ENCODE measurements at places on chromosomes 13 and 19.

DNA sequence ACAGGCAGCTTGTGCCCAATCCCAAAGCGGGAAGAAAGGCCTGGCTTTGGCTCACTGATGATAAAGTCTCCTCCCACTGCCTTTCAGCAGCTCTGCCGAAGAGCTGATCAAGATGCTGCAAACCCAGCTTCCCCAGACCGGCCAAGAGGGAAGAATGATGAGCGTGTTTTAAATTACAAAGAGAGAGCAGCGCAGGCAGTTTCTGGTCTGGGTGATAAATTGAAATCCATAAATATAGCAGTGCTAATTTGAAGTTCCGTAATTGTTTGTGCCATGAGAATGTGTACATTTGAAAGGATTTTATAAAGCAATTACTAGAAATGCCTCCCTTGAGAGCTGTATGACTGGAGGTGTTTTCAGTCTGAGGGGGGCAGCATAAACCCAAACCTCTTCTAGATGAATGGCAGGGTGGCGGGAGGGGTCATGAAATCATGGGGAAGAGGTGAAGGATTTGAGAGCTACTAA, 171.8 kb downstream of the STK24 start:
- peak; percentile 14 for DNase-seq

DNA sequence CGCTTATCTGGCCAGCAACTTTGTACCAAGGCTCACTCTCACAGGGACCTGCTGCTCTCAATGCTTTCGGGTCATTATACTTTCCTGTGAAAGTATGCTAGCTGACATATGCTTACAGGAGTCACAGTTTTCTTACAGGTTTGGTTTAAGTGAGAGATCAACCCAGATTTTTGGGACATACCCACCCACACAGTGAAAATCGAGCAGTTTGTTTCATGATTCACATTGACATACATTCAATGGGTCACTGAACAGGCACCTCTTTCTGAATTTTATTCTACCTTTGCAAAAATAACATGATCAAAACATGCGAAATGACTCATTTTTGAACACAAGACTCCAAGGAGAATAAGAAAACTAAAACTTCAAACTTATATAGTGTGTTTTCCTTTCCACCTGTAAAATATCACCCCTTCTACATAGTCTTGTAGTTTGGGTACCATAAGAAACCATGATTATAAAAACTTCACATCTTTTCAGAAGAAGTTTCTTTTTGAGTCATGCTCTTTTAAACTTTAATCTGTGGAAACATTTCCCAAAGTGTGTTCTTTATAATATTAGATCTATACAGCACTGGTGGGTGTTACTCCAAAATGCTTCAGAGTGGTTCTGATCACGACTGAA, 44.3 kb upstream of the TEX29 start:
- DNase-seq, result no peak

DNA sequence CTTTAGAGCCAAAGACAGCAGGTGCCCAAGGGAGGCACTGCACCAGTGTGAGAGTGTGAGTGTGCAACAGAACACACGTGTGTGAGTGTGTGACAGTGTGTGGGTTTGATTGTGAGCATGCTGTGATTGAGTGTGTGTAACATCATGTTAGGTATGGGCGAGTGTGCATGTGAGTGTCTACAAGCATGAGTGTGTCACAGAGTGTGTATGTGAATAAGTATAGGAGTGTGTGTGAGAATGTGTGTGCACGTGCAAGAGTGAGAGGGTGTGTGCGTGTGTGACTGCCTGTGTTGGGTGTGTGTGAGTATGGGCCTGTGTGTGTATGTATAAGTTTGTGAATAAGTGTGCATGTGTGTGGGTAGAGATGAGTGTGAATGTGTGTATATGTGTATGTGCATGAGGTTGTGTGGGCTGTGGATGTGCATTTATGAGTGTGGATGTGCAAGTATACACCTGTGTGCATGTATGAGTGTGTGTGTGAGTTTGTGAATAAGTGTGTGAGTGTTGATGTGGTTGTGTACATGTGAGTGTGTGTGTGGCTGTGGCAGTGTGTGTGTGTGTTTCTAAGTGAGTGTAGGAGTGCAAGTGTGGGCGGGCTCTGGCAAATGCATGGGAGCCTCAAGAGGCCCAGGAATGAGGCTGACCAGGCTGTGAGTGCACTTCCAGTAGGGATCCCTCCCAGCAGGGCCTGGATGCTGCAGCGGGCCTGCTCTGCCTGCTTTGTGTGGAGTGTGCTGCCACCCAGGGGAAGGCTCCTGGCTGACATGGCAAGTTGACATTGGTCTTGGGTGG, 198.4 kb downstream of the COL4A1 start:
- DNase-seq, result peak; percentile 89

- DNase-seq, result no peak
Observed at GRCh38 chr13:51234676-51235075, 12.5 kb downstream of the FAM124A start.

DNA sequence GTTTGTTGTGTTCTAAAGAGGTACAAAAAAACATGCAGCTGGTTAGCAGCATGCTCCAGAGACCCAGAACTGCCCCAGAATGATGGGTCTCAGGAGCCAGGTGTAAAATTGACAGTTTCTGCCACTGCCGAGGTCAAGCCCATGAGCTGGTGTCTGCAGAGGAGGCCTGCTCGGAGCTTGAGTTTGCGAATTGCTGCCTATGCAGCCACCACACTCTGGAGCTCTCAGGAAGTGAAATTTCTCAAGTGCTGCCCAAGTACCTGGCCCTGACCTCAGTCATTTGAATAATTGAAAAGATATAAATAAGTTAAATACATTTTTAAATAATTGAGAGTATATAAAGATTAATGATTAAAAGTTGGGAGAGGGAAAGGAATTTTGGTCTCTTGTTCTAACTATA, 66.4 kb downstream of the ZAR1L start:
- DNase-seq, result no peak

DNA sequence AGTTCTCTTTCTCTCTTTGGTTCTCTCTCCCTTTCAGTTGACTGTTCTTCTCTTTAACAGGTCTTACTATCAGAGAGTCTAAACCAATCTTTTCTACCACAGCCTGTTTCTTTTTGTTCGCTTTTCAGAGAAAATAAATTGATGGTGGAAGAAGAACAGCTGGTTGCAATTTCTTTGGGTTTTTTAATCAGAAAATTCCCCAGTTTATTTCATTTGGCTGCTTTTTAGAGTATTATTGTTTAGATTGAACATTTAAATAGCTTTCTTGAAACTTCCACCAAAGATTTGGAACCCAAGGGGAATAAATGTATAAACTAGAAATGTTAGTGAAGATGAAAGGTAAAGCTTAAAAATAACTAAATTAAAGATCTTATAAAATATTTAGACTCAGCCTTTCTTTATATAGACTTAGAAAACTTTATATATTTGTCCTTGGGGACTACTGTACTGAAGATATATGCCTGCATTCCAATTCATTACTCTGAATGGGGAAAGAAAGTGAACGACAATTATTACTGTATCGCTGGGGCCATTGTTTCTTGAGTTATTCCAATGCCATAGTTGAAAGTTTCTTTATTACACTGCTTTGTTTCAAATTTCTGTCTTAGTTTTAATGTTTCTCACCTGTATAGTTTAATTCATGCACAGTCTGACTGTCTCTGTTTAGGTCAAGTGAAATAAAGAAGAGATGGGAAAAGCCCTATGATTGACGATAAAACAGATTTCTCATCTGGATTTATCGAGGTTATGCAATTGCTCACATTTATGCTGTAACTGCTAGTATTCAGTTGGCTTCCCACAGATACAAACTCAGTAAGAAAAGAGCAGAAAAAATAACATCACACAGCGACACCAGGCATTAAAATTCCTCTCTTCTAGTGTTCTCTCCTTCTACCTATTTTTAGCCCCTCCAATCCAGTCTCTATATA, 169.4 kb upstream of the CSNK1A1L start:
- no peak for DNase-seq

GRCh38 chr13:61110732-61111131, 304.9 kb downstream of the PCDH20 start:
- DNase-seq, result no peak

DNA sequence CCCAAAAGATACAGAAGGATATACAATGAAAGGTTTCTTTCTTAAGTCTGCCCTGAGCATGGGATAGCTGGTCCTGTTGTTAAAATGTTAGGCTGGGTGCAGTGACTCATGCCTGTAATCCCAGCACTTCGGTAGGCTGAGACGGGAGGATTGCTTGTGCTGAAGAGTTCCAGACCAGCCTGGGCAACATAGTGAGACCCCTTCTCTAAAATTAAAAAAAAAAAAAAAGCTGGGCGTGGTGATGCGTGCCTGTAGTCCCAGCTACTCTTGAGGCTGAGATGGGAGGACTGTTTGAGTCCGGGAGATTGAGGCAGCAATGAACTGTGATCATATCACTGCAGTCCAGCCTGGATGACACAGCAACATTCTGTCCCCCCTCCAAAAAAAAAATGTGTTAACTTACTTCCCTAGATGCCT, 52.5 kb upstream of the SHKBP1 start:
- DNase-seq, result no peak

- no peak for DNase-seq
Observed at GRCh38 chr13:58858870-58859371, 1227.4 kb downstream of the PCDH17 start.

DNA sequence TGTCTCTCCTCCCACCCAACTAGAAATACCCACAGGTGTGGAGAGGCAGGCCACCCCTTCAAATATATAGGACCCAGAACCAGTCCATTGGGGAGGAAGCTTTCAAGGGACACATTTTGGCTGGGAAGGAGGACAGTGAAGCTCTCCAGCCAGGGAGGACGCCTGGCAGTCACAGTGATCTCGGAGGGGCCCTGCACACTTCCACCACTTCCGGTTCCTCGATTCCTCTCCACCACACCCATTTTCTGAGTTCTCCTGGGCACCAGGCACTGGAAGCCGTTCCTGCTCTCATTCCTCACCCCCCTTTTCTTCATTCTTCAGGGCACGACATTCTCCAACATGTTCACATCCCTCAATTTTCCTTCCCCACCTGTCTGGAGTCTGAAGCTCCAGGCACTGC, 30.4 kb upstream of the CEACAM21 start:
- DNase-seq, result no peak

DNA sequence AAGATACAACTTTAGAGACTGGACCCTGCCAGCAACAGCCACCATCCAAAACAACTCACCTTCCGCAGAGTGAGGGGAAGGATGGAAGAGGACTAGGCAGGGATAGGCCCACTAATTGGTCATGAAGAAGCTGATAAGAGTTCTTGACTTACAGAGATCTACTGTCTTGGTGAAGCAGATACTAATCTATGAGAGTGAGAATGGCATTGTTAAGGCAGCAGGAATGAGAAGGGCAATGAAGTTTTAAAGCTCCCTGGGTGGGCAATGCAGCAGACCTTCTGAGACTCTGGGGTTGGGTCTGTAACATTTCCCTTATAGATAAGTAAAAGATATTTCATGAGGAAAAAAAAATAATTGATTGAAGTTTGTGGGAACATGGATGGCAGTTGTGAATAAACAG, 63.7 kb downstream of the KLF12 start:
- no peak for DNase-seq

- DNase-seq, result no peak
Observed at GRCh38 chr19:906480-906879, 6.5 kb downstream of the R3HDM4 start.

GRCh38 chr19:41932259-41932719, 4.0 kb upstream of the ERFL start:
- DNase-seq, result no peak

DNA sequence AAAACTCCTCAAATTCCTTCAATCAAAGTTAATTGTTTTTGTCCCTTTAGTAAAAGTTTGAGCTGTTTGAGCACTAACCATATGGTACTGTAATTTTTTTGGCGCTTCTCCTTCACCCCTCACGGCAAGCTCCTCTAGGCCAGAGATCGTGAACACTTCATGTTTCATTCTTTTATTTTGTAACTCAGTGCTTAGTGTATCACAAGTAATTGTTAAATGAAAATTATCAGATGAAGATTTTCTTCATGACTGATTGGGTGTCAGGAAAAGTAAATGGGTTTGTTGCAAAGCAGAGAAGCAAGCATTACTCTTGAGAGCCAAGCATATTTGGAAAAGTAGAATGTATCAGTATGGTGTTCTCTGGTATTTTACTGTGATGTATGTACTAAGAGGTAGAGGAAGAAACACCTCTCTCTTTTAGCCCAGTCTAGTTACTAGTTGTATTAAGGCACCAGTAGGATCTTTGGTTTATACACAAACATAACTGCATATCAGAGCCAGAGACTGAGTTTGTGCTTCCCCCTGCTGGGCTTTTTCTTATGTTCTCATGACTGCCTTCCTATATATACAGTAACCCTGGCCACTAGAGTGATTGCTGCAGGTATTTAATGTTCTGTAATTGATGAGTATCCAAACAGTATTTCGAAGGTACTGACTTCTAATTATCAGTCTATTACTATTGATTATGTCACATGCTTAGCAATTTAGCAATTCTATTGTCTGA, 202.3 kb upstream of the KLHL1 start:
- peak; percentile 13 for DNase-seq

DNA sequence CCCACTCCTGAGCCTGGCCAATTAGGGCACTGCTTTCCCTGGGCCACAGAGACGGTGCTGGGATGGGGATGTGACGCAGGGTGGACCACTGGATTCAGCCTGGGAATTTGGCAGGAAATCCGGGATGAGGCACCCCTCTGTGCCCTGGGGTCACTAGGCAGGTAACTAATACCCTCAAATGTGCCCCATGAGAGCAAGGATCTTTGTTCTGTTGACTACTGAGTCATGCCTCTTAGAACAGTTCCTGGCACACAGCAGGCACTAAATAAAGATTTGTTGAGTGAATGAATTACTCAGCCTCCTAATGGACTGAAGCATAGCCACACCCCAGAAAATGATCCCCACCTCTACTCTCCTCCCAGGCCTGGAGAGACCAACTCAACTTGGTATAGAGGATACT, 15.9 kb downstream of the OPA3 start:
- peak; percentile 73 for DNase-seq

- no peak for DNase-seq
Observed at GRCh38 chr13:41970022-41970421, 9.1 kb upstream of the VWA8 start.

GRCh38 chr19:10975374-10976130, 14.7 kb downstream of the SMARCA4 start:
- DNase-seq, result peak; percentile 59

DNA sequence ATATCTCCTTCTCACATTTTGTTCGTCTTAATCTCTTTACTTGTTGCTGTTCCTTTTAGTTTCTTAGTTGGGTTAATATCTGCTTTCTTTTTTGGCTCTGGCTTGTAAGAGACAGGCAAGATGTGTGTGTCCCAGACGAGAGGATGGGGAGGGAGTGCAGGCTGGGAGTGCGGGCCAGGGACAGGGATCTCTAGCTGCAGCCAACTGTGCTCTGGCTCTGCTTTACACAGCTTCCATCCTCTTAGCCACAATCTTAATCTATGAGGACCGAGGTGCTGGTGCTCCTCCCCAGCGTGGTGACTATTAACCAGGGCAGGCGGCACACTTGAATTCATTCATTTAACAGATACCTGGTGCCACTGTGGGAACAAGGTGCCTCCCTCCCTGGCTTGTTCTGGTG, 70.9 kb upstream of the WASF3 start:
- DNase-seq, result no peak

DNA sequence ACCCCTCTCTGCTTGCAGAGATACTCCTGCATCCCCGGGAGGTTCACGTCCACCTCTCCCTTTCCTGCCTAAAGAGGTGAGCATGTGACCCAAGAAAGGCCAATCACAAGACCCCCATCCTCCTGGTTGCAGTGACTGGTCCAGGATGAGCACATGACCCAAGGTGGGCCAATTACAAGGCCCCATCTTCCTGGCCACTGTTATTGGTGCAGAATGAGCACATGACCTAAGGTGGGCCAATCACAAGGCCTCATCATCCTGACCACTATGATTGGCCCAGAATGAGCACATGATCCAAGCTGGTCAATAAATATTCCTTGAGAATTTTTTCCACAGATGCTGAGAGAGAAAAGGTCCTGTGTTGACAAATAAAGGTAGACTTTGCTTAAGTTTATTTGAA, 350.7 kb downstream of the EFNB2 start:
- no peak for DNase-seq
